Activated CD8-positive, alpha-beta memory T cell treated with anti-CD3 and anti-CD28 coated beads, Interleukin-2, amount 50 U/mL, for 4 hours (primary cell): ENCODE measurements at places on chromosomes 6 and 20.

DNA sequence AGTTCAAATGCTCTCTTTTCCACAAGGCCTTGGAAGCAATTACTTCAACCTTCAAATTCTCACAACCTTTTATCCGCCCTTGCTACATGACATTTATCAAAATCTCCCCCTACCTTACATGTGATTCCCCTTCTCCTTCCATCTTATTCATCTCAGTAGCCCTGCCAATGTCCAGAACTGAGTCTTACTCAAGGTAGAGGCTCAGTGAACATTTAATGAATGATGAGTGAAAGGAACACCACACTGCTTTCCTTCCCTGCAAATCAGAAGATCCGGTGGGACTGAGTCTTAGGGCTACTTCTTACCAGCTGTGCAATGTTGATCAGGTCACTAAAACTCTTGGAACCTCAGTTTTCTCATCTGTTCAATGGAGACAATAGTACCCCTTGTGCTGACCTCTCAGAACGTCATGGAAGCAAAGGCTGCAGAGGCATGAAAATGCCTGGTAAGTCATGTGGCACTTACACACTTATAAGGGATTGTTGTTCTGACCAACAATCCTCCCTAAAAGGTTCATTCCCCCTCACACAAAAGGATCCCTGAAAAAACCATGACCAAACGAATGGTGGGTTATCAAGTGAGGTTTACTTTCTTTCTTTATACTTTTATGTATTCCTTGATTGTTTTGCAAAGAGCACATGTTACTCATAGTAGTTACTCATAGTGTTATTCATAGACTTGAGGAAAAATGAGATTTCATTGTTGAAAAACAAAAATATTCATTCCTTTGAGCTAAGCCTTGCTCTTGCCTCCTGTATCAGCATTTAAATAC, 6.5 kb downstream of the MDGA1 start:
- no peak for DNase-seq

DNA sequence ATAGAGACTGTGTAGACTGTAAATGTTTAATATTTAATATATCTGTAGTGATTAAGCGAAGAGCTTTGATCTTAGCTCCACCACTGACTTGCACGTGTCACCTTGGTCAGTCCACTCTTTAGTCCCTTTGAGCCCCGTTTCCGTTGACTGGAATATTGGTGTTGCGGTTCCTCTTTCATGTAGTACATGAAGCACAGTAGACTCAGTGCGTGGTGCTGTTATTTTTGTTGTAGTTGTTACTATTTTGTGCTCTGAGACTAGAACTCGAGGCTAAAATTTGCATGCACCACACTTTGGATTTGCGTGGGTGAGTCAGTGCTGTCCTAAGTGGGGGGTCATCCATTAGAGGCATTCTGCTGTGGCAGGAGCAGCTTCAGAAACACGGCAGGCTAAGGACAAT, 291.4 kb downstream of the QKI start:
- no peak for DNase-seq

GRCh38 chr6:37175332-37176267, 5.6 kb downstream of the PIM1 start:
- DNase-seq, result no peak

DNA sequence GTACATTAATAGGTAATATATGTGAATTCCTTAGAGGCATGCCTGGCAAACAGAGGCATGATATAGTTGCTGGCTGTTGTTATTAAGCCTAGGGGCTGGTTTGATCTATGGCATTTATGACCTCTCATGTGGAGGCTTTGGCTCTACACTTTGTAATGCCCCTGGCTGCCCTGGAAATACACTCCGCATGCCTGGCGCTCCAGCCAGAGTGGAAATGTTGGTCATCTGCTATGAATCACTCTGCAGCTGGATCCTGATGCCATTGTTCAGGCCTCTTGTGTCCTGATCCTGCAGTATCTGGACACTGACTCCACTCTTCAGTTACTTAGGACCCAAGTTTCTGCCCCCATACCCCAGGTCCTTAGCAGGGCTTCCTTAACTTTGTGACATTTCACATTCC, 200.5 kb upstream of the PCSK2 start:
- DNase-seq, result no peak

GRCh38 chr6:56528412-56528841, 114.3 kb downstream of the DST start:
- DNase-seq, result no peak

- no peak for DNase-seq
Observed at GRCh38 chr6:108648191-108648590, 87.5 kb downstream of the FOXO3 start.

DNA sequence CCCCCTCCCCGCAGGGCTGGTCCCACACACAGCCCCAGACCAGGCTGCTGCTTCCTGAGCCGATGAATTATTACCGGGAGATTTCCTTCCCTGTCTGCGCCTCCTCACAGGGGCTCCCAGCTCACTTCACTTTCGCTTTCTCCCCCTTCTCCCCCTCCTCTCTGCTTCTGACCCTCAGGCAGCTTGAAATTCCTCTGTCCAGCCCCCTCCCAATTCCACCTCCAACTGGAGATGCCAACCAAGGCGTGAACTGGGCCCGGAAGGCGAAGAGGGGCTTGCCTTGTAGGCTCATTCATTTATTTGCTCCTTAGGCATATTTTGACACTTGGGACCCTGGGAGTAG, 1.7 kb upstream of the TCF15 start:
- no peak for DNase-seq

DNA sequence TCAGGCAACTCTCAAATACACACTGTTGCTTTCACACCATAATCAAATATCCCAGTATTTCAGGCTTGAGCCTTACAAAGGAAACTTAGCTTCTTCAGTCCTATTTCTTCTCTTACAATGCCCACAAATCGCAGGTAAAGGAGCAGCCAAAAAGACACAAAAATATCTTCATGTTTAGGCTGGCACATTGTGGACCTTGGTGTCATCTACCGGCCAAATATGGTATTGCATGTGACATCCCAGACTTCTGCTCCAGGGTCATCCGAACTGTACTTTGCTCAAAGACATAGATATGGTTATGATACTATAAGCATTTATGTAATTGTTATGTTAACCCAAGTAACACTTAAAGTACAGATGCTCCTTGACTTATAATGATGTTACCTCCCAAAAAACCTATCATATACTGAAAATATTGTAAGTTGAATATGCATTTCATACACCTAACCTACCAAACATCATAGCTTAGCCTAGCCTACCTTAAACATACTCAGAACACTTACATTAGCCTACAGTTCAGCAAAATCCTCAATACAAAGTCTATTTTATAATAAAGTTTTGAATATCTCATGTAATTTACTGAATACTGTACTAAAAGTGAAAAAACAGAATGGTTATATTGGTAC, 4.6 kb downstream of the OR2H2 start:
- DNase-seq, result peak; percentile 47

DNA sequence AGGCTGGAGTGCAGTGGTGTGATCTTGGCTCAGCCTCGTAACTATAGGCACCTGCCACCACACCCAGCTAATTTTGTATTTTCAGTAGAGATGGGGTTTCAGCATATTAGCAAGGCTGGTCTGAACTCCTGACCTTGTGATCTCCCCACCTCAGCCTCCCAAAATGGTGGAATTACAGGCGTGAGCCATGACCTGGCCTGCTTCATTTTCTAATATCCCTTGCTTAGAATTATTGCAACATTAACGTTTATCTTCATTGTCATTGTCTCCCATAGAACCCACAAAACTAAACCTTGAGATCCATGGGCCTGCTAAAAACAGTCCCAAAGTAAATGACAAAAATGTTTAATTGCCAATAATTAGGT, 6.1 kb downstream of the EEF1A1 start:
- DNase-seq, result no peak

GRCh38 chr20:24507182-24507853, 37.9 kb downstream of the SYNDIG1 start:
- no peak for DNase-seq

DNA sequence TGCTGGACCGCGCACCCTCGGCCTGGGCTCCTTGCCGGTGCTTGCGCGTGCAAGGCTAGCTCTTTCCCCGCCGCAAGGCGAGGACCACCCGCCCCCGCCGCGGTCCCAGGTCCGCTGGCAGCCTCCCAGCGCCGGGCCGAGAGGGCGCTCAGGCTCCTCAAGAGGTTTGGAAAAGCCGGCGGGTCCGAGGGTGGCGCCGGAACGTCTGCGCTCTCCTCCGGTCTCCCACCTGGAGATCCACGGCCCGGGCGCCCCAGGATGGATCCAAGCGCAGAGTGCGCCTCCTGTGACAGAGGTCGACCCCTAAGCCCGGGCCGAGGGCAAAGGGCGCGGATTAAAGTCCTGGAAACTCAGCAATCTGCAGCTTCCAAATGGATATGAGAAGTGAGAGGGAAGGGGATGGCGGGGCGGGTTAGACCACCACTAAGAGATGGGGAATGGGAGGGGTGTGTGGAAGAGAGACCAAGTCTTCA, 575 bp upstream of the MICAL1 start:
- DNase-seq, result no peak

- DNase-seq, result no peak
Observed at GRCh38 chr6:138261116-138261780, 43.0 kb upstream of the PBOV1 start.

DNA sequence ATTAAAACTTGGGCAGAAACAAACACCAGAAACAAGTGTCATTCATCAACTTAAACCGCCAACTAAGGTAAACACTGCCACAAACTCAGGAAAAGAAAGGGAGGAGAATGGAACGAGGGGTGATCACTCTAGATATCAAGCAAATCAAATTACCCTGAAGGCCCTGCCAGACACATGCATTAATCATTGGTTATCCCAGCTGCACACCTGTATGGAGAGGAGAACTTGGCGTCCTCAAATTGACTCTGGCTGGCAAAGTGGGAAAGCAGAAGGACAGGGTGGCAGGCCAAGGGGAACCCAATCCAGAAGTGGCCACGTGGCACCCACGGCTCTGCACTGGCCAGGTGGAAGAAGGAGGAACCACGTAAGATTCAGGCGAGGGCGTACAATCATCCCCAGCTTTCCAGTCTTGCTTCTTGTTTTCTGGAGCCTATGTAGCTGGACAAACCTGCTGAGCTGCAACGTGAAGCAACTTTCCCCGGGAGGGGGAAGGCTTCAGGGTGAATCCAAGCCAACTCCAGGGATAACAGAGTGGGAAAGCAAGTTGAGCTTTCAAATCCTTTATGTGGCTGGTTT, 156.2 kb upstream of the JARID2 start:
- no peak for DNase-seq

DNA sequence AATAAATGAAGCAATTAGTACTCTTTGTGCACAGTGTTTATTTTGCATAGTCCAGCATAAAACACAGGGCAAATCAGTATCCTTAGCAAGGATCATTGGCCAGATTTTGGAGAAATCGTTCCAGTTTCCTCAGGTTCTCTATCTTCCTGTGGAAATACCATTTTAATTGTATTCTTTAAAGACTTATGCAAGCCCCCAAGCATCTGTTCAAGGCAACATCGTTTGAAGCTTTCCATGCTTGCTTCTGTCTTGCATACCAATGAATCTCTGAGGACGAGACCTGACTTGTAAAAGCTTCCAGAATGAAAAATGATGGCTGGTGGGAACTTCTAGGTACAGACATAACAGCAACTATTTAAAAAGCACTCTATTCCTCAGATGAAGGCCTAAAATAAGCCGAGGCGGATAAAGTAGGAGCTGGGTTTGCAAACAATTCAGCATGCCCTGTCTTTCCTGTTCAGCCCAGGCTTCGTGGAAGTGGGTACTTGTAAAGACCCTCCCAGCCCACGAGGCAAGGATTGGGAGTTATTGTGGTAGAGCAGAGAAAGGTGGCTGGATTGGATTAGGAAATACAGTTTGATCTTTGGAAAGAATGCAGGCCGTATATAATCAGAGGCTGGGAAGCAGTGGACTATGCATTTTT, 21.6 kb downstream of the NRSN1 start:
- DNase-seq, result no peak

DNA sequence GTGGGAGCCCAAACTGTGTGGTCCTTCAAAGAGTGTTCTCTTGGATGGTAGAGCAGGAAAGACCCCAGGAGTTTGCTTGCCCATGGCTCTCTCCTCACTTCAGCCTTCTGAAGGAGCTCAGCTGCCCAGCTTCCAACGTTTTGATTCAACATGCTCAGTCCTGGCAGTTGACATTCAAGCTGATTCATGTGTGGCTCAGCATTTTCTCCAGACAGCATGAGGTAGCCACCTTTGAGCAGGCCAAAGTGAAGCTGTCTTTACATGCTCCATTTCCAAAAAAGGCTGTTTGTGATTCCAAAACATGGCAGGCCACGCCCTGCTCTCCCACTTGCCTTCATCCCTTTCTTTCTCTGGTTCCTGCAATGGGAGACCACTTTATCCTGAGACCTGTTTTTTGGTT, 280.2 kb downstream of the TBC1D7 start:
- DNase-seq, result no peak

DNA sequence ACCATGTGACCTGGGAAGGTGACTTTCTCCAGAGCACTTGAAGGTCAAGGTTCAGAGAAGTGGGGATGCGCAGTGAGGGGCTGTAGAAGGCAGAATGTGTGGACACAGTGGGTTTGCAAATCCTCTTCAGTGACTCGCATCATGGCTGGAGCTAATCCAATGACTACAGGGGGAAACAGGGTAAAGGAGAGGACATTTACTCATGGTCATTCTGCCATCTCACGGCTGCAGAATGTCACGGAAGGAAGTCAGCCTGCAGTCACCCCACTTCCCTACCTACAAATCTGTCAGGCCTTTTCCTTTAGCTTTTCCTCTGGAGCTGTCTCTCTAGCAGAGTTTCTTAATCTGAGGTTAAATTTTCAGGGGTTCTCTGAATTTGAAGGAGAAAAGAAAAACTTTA, 337.6 kb downstream of the CDC5L start:
- DNase-seq, result no peak

DNA sequence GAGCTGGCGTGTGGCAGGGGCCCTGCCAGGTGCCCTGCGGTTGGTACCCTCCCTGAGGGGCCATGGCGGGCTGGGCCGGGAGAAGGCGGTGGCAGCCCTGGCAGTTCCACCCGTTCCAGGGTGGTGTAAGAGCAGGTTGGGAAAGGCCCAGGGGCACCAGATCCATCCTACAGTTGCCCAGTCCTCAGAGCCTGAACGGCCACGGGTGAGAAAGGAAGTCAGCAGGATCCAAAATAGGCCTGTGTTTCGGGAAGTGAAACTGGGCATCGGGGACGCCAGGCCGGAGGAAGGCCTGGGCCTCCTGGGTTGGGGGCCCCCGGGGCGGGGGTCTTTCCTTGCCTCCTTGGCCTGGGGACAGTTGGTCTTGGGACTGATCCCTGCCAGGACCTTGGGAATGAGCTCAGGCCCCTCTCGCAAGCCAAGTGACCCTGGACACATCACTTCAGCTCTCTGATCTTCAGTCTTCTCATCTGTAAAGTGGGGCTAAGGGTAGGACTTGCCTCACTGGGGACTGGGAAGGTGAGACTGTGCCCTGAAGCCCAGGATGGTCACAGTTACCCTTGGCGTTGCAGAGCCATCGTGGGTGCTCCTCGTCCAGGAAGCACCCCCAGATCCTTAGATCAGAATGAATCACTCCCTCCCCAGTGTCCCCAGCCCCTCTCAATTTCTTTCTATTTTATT, 18.1 kb upstream of the NOL4L start:
- no peak for DNase-seq
